ENCODE measurements at places on chromosomes 6 and 20.

GRCh38 chr20:13262671-13263360, 41.7 kb downstream of the ISM1 start:
- DNase-seq: no peak

DNA sequence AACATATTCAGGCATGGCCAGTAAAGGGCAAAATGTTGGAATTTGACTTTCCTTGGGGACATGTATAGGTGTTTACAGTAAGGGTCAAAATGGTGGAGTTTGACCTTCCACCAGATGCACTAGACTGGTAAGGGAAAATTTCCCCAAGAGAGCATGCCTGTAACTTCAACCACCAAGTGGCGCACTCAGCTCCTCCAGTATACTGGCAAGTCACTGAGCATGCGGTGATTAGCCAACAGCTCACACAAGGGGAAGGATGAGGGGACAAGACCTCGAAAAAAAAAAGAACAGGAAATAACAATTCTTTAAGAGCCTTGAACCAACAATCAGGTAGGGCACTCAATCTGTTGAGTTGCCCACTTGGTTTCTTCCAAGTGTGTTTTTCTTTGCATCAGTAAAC, 140.9 kb downstream of the EYS start:
- no peak for DNase-seq

DNA sequence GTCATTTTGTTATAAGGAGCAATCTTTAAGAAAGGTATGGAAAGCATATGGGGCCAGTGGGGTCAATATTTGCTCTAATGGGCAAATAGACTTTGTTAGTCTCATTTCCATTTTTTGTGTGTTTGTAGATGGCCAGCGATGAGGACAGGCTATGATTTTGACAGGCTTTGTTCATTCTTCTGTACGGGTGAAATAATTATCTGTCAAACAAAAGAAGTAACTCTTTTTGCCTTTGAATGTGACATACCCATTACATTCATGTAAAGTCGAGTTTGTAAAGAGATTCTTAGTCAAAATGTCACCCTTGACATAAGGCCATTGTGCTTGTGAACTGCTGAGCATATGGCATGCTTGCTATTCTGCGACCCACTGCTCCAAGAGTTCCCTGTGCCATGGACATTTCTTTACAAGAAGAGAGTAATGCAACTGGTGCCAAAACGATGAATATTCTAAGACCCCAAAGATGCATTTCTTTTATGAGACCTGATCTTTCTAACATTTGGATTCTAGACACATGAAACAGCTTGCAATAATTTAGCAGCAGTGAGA, 38.2 kb upstream of the JAG1 start:
- no peak for DNase-seq

DNA sequence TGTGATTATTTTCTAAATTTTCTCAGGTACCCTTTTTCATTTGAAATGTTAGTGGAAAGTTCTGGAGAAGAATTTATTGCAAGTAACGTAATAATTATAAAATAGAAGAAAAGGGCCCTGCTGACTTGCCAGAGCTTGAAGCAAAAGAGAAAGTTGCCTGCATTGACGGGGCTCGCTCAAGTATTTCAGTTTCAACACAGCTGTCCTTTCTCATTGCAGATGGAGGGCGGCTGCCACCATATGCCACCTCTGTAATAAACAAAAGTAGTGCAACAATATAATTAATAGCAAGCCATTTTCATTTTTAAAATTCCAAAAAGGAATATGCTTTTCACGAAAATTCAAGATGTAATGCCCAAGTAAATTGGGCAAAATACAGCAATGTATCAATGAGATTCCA, 246.2 kb downstream of the PACRG start:
- no peak for DNase-seq

- no peak for DNase-seq
Observed at GRCh38 chr6:13617066-13617465, 1.9 kb downstream of the NOL7 start.

GRCh38 chr20:57080796-57081195, 185.6 kb downstream of the BMP7 start:
- no peak for DNase-seq

DNA sequence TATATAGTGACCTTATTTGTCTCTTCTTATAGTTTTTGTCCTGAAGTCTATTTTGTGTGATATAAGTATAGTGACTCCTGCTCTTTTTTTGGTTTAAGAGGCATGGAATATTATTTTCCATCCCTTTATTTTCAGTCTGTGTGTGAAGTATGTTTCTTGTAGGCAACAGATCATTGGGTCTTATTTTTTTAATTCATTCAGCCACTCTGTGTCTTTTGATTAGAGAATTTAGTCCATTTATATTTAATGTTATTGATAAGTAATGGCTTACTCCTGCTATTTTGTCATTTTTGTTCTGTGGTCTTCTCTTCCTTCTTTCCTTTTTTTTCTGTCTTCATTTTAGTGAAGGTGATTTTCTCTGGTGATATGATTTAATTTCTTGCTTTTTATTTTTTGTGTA, 51.4 kb upstream of the TOP1 start:
- DNase-seq: no peak

DNA sequence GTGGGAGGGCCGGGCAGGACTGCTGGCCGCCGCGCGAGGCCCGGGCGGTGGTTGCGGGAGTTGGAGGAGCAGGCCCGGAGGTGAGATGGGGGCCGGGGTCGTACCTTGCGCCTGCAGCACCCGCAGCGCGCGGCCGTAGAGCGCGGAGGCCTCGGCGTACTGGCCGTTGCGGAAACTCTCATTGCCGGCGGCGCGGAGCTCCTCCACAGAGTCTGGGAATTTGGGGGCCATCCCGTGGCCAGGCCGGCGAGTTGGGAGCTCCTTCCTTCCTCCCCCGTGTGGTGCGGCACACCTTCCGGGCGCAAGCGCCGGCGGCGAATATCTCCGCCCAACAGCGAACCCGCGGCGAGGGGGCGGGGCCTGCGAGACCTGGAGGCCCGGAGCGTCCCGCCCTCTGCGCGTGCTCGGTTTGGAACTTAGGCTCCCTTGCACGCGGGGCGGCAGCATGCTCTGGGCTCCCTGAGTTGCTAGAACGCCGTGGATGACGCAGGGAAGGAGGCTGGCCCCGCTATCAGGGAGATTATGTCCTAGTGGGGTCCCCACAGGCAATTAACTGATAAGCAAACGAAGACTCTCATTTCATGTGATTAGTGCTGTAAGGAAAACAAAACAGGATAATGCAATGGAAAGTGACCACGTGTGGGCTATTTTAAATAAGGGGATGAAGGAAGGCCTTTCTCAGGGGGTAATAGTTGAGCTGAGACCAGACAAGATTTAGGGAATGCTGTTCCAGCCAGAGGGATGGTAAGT, at the start of gene TOMM34:
TSS of gene TOMM34 (minus strand) at position 295 of the 750 bp plus-strand sequence. CDS start at position 231, 64 bp downstream.
- peak; percentile 97 for DNase-seq

DNA sequence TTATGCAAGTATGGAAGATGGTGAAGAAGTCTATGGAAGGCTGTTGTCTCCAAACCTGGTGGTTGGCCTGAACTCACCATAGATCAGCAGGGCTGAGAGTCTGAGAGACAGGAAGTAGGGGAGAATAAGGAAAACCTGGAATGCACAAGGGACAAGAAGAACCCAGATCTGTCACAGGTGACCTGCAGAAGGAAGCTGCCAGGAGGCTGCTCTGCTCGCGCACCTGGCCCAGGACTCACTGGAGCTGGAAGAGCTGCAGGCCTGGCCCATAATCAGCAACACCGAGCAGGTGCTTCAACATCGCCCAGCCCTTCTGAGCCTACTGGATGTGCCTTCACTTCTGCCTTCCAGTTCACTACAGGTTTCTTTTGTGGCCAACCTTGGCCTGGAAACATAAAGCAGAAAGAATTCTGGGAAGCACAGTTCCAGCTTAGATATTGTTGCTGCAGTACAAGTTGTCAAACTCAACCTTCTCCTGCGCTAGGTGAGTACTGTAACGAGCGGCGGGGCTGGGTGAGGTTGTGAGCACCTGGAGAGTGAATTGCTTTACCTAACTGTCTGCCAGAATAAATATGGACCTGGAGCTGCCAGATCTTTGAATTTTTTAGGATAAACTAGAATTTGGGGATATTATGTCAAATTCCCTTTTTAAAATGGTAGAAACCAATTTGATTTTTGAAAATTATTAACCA, 82.4 kb downstream of the CDH26 start:
- no peak for DNase-seq

GRCh38 chr6:2973676-2974075, 2.3 kb upstream of the SERPINB6 start:
- DNase-seq: no peak

DNA sequence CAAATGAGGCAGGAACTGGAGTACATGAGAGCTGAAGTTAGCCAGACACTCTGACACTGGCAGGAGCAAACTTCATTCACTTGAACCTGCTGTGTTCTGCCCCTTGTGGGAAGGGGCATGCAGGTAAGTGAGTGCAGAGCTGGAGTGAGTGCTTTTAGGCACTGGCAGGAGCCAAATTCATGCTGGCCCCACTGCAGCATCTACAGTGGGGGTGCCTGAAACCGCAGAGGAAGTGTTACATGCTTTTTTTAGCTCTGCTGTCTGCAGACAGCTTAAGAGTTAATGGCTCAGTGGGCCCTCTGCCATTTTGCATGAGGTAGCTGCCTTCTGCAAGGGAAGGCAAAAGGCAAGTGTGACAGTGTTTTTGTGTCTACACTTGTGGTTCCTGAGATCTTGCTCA, 167.9 kb upstream of the SYNCRIP start:
- no peak for DNase-seq

GRCh38 chr6:50820869-50821264, 2.2 kb downstream of the TFAP2B start:
- no peak for DNase-seq

DNA sequence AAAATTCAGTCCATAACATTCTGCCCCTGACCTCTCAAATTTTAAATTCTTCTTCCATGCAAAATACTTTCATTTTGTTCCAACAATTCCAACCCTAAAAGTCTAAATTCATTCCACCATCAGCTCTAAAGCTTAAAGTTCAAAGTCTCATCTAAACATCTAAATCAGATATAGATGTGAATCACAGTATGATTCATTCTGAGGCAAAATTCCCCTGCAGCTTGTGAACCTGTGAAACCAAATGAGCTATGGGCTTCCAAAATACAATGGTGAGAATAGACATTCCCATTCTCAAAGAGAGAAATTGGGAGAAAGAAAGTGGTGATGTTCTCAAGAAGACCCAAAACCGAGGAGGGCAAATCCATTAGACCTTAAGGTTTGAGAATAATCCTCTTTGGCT, 309.8 kb downstream of the HIVEP2 start:
- no peak for DNase-seq

DNA sequence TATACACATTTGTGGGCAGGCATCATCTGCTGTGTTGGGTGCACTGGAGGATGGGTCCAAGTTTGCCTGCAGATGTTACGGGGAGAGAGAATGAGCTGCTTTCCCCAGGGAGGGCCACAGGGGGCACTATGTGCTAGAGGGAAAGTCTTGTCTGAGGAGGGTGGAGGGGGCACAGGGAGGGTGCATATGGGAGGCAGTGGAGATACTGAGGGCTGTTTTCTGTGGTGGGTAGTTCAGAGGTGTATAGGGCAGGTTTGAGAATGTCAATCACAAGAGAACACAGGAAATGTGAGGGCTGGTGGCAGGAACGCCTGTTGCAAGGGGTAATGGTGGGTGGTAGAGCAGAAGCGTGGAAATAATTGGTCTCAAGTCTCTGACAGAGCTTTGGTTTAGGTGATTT, 7.7 kb upstream of the PTPRA start:
- DNase-seq: peak; percentile 25

DNA sequence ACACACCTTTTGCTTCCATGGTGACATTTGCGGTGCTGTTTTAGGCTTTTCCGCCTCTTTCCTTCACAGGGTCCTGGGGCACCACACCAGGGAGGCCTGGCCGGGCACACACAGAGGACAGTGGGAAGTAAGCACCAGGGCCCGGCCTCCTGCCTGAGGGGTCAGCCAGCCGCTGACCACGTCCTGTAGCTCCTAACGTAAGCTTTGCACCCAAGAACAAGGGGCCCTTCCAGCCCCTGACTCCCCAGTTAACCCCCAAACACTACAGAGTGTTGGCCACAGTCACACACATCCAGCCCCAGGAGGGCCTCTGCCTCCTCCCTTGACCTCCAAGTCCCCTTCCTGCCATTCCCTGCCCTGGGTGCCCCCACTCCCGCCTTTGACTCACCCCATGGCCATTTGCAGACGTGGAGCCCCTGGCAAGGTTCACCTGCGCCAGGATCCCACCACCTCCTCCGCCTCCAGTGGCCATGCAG, 54.7 kb downstream of the YTHDF1 start:
- no peak for DNase-seq

DNA sequence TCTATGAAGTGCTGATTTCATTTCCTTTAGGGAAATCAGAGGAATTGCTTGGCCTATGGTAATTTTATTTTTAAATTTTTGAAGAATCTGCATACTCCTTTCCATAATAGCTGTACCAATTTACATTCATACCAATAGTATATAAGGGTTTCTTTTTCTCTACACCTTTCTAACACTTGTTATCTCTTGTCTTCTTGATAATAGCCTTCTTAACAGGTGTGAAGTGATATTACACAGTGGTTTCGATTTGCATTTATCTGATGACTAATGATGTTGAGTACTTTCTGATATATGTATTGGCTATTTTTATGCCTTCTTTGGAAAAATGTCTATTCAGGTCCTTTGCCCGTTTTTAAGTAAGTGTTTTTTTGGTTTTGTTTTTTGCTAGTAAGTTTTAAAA, 40.8 kb downstream of the SMAP1 start:
- DNase-seq: no peak

- DNase-seq: no peak
Observed at GRCh38 chr6:151229401-151230276, 10.1 kb upstream of the AKAP12 start.

DNA sequence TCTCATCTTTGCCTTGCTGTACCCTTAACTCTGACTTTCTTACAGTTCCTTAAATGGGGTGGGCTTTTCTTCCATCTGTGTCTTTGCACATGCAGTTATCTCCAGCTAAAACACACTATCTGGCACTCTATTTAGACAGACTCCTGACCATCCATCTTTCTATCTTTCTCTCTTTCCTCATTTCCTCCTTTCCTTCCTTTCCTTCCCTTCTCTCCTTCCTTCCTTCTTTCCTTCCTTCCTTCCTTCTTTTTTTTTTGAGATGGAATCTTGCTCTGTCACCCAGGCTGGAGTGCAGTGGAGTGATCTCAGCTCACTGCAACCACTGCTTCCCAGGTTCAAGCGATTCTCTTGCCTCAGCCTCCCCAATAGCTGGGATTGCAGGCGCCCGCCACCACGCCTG, 8.2 kb downstream of the NOTCH4 start:
- no peak for DNase-seq

Data from stimulated activated CD4-positive, alpha-beta T cell treated with anti-CD3 and anti-CD28 coated beads, Interleukin-15, amount 100 ng/mL, for 1 hour (primary cell).